ENCODE measurements at places on chromosomes 6 and 20.

DNA sequence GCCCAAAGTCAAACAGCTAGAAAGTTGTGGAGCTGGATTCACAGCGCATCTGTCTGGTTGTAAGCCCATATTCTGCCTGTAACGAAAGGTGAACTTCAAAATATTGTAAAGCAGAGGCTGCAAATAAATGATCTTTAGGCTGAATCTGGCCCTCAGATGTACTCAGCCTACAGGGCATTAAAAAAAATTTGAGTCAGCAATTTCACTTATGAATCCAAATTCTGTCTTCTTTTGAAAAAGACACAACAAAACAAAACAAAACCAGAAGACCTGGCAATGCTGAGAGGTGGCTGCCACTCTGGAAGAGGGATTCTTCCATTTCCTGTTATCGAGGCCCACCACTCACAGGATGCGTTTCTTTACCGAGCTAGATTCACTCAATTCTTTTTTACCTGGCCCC lies 7.1 kb downstream of the LAMA4 start:
- no peak for DNase-seq

- no peak for DNase-seq
Measured at GRCh38 chr6:137261361-137261760, 42.2 kb upstream of the IFNGR1 start.

- no peak for DNase-seq
Measured at GRCh38 chr20:4056880-4057279, 41.5 kb upstream of the RNF24 start.

GRCh38 chr6:8627085-8627861 lies 191.9 kb upstream of the SLC35B3 start:
- no peak for DNase-seq

- DNase-seq = no peak
Measured at GRCh38 chr6:7899101-7899888, 11.3 kb downstream of the TXNDC5 start.

- DNase-seq = no peak
Measured at GRCh38 chr20:2688041-2688591, 4.5 kb upstream of the EBF4 start.

DNA sequence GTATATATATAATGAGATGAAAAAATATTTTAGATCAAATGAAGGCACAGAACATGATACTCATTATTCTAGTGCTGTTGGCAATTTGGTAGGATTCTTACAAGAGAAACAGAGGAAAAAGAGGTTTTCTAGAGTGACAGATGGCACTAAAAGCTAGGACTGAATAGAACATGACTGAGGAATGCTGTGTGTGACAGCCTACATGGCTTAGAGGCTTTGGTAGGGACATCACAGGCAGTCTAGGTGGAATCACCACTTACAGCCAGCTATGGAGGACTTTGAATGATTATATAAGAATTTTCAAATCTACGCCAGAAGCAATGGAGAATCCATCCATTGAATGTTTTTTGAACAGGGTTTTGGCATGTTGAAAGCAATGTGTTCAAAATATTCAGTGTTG lies 52.8 kb downstream of the TPD52L1 start:
- DNase-seq = no peak

DNA sequence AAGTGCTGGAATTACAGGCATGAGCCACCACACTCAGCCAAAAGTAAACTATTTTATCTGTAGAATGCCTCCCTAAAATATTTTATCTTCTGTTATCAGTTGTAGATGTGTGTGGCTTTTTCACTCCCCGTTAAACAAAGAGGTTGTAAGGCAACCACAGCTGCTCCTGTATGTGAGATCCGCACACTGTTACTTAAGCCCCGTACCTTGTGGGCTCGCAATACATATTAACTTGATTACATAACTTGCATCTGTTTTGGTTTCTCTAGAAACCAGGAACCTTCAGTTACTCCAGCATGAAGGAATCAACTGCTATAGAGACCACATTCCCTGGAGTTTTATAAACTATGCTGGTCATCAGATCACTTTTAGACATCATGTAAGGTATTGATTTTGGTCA lies 420.1 kb upstream of the SLC35B3 start:
- DNase-seq = no peak

DNA sequence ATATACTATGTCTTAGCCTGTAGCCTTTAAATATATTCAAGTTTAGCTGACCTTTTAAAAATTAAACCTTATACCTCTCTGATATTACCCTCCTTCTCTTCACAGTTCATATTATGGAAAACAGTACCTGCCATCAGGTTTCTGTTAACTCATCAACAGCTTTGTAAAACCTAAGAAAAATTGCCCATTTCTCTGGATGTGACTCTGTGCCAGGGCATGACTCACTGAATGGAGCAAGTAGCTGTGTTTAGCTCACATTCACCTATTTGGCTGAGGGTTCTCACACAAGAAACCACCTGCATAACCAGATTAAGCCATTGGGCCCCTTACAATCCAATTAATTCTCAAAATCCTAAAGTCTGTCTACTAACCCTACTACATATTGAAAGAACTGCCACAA lies 678.8 kb upstream of the MARCKS start:
- no peak for DNase-seq

GRCh38 chr20:44724423-44725091 lies 9.4 kb downstream of the CCN5 start:
- no peak for DNase-seq

GRCh38 chr20:5033566-5033965 lies 32.3 kb upstream of the SLC23A2 start:
- DNase-seq = no peak

DNA sequence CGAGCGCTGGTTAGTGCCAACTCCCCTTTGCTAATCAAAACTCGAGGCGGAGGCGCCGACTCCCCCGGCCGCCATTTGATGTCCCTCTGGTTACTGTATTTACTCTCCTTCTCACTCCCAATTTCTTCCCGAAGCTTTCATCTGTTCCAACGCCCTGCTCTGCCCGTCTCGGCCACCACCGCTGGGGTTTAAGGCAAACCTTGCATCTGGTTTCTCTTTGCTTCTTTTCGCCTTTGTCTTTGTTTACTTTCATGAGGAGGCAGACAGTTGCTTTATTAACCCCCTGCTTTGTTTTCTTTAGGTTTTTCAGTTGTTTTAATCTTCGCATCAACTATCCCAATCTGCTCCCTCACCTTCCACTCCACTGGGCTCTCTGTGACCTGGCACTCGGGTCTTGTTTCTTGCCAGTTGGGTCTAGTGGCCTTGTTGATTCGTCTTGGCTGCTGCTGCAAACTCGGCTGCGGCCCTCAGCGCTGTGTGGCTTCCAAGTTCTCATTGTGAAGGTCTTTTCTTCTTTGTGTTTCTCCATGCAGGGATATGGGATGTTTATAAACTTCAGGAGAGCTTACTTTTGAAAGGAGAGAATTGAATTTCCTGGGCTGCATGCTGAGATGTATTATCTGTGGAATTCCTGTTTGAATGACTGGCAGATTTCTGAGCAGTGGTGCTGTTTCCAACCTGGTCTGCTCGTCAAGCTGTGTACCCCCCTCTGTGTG lies 155.1 kb downstream of the CDC5L start:
- DNase-seq = no peak

- DNase-seq = no peak
Measured at GRCh38 chr6:113671421-113671820, 185.7 kb upstream of the MARCKS start.

DNA sequence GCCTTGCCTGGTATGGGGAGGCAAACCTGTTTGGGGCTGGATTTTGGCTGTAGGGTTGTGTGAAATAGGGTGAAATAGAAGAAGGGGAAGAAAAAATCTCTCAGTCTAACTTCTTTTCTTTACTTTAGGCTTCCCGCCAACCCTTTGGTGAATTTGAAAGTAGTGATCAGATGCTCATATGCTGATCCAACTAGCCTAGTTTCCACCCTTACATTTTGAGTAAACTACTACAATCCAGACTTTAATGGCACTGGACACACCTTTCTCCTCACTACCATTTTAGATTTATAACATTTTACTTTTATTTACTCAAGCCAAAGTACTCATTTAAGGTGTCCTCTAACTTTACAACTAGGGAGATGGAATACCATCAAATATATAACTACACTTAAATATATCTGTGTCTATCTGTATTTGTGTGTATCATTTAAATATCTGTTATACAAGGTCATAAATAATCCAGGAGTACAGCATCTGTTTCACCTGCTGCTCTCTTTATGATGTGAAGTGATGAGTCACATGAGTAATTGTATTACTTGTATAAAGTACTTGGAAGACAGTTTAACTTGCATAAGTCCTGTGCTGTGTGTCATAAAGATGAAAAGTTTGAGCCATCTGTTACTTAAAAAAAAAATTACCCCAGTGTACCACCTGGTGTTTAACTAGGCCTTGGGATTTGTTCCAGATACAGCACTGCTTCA lies 172.1 kb downstream of the CDKAL1 start:
- DNase-seq = no peak

GRCh38 chr20:13200767-13201500 lies 20.1 kb upstream of the ISM1 start:
- DNase-seq = no peak

DNA sequence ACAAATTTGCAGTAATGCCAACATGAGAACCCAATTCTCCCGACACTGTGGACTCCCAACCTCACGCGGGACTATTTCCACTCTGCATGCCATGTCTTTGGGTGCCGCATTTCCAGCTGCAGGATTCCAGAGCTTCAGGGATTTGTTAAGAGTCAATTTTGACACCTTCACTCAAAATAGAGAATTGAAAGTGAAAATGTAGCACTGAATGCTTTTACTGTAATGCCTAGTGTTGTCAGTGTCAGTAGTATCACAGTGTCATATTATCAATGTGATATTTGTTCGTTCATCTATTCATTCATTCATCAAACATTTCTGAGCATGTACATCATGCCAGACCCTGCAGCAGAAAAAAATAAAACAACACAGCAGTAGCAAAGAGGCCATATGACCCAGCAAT lies 13.4 kb upstream of the FAM50B start:
- no peak for DNase-seq

GRCh38 chr20:25216199-25216945 lies 20.9 kb downstream of the ENTPD6 start:
- DNase-seq = no peak

DNA sequence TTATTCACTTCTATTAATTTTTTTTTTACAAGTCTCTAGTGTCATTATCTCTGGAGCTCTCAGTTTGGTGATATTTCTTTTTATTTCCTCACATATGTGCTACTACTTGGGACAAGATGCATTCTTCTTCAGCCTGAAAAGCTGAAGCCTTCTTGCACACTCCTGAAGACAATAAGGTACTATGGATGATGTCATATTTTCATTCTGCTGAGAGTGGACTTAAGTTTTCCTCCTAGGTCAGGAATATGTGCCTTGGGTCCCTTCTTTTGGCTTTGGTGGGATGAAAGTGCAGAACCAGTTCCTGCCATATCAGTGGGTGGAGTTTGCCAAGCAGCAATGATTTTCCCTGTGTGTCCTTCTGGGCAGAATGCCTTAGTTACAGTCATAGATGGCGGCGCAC lies 188.7 kb upstream of the EYA4 start:
- no peak for DNase-seq

DNA sequence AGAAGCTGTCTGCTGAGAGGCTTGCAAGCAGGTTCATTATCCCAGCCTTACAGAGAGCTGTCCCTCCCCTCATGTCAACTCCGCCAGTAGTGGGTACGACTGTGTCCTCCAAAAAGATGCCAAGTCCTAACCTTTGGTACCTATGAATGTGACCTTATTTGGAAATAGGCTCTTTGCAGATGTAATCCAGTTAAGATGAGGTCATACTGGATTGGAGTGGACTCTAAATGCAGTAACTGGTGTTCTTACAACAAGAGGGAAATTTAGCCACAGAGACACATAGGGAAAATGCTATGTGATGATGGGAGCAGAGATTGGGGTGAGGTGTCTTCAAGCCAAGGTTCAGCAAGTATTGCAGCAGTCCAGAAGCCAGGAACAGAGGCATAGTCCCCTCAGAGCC lies 90.8 kb upstream of the FOXP4 start:
- DNase-seq = no peak

- DNase-seq = peak; percentile 73
Measured at GRCh38 chr6:149941583-149942460, at the start of gene ULBP2. ULBP2 (plus strand) TSS chr6:149942014; CDS start chr6:149942073, 59 bp downstream.

DNA sequence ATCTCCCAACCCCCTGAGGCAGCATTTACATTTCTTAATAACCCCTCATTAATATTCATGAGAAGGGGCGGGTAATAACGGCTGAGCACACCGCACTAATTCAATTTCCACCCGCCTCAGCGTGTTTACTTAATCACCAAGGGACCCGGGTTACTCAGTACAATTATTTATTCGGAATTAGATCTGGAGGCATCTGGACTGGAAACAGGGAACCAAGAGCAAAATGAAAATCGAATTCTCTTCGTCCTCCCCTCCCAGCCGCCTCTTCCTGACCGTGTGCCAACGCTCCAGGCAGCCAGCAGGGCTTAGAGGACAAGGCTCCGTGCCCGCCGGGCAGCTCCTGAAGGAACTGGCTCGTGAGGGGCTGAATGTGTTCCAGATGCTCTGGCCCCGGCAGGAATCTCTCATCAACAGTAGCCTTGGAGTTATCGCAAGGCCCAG lies 23.5 kb upstream of the CTNNBL1 start:
- DNase-seq = no peak

DNA sequence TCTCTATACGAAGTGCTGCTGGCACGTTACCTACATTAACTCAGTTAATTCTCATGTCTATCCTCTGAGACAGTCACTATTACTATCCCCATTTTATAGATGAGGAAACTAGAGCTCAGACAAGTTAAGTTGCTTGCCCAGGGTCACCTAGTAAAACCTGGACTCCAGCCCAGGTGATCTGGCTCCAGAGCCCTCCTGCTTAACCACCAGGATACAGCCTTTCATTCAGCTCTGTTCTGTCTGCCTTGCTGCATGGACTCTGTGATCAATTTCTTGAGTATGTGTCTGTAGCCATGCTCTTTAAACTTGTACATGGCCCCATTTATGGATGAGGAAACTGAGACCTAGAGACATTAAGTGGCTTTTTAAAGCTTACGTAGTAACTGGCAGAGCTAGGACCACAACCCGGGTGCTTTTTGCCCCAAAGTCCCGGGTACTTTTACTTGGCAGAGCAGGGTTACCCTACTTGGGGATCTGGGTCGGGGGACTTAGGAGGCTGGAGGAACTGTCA lies 4.7 kb downstream of the CDKN1A start:
- DNase-seq = no peak

- no peak for DNase-seq
Measured at GRCh38 chr20:18628330-18628920, 40.6 kb downstream of the DTD1 start.

DNA sequence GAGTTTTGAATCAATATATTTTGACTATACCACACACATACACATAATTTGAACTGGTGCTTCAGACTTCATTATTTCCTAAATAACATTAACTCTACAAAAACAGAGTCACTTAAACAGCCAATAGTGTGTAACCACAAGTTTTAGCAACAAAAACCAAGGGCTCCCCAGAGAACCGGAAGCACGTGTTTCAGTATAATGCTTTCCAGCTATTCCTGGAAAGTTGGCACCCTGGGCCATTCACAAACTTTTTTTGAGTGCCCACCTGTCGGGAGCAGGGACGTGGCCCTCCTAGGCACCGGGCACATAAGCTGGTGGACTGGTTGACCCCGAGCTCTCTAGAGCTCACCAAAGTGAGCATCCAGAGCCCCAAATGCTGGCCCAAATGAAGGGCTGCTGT lies 1.9 kb upstream of the SLC35D3 start:
- no peak for DNase-seq

GRCh38 chr20:34190679-34191090 lies 50.5 kb upstream of the ASIP start:
- peak; percentile 38 for DNase-seq

GRCh38 chr20:56793916-56794315 lies 164.8 kb downstream of the TFAP2C start:
- DNase-seq = no peak

- DNase-seq = no peak
Measured at GRCh38 chr6:151716526-151716932, 91.0 kb upstream of the ESR1 start.
